ENCODE measurements at places on chromosomes 3 and 15. TPM values are rescaled to one million over a fixed set of nuclear protein-coding genes. Genes with fewer than 3 reads are reported as not detected.

NTRK3 gene
- total RNA-seq, result not detected

CYP11A1 gene
- total RNA-seq, result not detected

RTP3 gene
- not detected for total RNA-seq

ROBO2 gene
- not detected for total RNA-seq

LRRC2 gene
- 0.52 TPM for total RNA-seq

CLDN1 gene
- total RNA-seq, result not detected

MKRN2 gene
- total RNA-seq, result 23.9 TPM

PLA2G4E gene
- not detected for total RNA-seq

HIGD2B gene
- 0.50 TPM for total RNA-seq

HRG gene
- not detected for total RNA-seq

ACSBG1 gene
- total RNA-seq, result 1.1 TPM

KLHL6 gene
- total RNA-seq, result 35.7 TPM

CPLX3 gene
- 0.20 TPM for total RNA-seq

KPNA4 gene
- 48.9 TPM for total RNA-seq

EIF3J gene
- 73.1 TPM for total RNA-seq

RBP2 gene
- not detected for total RNA-seq

MFAP1 gene
- total RNA-seq, result 8.9 TPM

TAGLN3 gene
- 0.32 TPM for total RNA-seq

PLA2G4F gene
- not detected for total RNA-seq

STX19 gene
- not detected for total RNA-seq

GALNT15 gene
- 0.42 TPM for total RNA-seq

FOXB1 gene
- 0.22 TPM for total RNA-seq

SCN5A gene
- total RNA-seq, result 0.05 TPM
